Activated CD4-positive, CD25-positive, alpha-beta regulatory T cell treated with anti-CD3 and anti-CD28 coated beads, Interleukin-2, amount 50 U/mL, for 16 hours (primary cell): ENCODE measurements at places on chromosomes 1 and 21.

DNA sequence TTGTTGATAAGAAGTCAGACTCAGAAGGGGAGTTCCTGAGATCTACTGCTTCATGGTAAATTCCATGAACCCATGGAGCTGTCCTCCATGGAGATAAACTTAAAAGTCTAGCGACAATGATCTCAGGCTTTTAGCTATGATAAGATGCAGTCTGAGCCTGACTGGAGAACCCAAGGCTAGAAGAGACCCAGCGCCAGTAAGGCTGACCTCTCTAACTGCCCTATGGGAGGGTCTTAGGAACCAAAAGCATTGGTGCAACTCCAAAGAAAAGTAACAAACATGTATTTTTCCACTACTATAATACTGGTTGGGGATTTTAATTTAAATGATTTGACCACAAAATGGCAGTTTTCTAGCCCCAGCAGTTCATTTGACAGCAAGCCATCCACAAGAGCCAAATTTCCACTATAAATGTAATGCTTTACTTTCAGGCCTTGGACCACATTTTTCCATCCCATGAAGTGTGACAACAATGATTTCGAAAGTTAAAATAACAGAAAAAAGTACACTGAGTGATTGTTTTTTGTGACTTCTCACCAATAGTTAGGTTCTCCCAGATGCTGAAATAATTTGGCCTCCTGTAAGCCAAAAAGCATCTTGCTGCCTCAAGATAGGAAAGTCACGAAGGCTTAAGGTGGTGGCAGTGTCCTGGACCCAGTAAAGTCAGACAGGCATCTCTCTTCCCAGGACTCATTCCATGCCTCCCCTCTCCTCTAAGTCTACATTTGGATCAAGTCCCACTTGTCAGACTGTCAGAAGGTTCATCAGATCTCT, 43.1 kb upstream of the EXOSC10 start:
- DNase-seq, result no peak

GRCh38 chr21:43031121-43031619, 44.5 kb downstream of the CBS start:
- no peak for DNase-seq

DNA sequence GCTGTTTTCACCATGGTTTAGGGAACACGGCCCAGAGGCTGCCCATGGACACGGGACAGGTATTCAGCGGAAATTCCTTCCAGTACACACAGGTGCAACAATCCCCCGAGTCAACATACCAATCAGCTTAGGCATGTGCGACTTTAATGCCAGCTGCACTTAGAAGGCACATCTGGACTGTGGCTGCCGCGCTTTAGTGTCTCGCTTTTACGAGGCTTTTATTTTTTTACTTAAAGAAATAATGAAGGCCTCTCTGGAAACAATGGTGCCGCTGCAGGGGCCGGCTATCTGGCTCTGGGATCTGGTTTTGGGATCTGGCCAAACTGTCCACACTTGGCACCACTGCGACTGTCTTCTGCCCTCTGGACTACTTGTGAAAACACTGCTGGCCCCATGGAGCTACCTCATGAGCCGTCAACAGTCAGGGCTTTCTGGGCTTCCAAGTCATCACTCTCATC, 55.5 kb downstream of the SLC66A1 start:
- DNase-seq, result no peak

GRCh38 chr1:153688736-153689328, 10.3 kb downstream of the NPR1 start:
- no peak for DNase-seq

DNA sequence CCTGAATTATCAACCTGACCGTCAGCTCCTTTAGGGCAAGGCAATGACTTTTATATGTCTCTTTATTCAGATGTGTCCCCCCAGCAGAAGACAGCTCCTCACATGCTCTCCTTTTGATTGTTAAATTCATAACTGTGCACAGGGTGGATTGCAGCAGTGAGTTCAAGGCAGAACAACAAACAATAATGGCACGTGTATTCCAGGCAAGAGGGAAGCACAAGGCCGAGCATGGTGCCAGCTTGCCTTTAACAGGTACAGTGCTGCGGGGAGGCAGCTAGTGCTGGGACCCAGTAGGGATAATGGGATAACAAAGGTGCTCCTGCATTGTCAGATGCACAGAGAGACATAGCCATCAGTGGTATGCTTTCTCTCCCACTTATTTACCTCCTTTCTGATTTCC, 248.4 kb downstream of the RHOU start:
- no peak for DNase-seq

- DNase-seq, result no peak
Measured at GRCh38 chr1:67722292-67722944, 37.4 kb downstream of the GADD45A start.

DNA sequence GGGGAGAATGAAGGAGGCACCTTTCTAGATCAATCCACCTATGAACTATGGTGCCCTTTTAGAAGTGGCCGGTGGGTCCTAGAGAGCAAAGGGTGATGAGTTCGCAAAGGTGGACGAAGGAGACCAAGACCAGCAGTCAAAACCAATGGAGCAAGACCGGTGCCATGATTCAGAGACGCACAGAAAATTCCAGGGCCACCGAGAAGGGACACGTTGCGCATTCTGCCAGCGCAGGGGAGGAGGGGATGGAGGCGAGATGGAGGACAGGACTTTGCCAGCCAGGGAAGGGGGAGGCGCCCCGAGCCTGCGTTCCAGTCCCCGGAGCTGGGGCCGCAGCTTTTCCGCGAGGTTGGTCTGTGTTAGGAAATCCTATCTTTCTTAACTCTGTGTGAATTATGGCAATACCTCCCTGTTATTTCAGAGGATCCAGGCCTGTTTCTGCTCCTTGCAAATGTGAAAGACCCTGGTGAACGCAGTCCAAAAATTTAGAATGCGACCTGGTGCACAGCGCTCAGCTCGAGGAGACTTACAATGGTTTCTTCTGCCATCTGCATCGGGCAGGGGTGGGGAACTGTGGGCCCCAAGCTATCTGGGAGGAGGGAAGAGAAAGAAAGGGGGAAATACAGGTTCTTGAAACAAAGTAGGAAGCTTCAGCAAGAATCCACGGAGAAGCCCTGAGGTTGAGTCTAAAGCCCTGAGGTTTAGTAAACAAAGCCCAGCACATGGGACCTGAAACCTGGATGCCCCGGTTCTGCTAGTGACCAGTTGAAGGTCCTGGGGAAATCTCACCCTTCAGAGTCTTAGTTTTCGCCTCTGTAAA, 129.4 kb downstream of the MRPS6 start:
- no peak for DNase-seq

GRCh38 chr1:112637254-112638109, 17.9 kb downstream of the CAPZA1 start:
- no peak for DNase-seq

DNA sequence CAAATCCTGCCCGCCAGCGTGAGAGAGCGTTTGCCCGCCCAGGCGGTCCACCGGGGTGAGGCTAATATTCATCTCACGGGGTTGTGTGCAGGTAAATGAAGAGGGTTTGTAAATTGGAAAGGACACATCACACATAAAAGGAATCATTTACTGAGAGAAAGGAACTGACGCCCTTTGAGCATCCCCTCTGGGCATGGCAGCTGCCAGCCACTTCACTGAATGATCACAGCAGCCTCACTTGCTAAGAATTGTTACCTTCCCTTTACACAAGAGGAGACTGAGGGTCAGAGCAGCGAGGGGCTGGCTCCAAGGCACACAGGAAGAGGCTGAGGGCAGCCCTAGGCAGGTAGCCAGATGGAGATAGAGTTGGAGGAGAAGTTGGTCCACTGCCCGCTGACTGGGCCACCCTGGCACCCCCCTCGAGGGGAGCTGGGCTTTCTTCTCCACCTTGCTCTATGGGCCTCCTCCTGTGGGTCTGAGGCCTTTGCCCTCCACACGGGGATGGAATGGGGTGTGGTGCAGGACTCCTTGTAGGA, 96.0 kb downstream of the FOXD2 start:
- DNase-seq, result no peak

GRCh38 chr1:54310439-54311328, 95.5 kb downstream of the SSBP3 start:
- DNase-seq, result no peak

DNA sequence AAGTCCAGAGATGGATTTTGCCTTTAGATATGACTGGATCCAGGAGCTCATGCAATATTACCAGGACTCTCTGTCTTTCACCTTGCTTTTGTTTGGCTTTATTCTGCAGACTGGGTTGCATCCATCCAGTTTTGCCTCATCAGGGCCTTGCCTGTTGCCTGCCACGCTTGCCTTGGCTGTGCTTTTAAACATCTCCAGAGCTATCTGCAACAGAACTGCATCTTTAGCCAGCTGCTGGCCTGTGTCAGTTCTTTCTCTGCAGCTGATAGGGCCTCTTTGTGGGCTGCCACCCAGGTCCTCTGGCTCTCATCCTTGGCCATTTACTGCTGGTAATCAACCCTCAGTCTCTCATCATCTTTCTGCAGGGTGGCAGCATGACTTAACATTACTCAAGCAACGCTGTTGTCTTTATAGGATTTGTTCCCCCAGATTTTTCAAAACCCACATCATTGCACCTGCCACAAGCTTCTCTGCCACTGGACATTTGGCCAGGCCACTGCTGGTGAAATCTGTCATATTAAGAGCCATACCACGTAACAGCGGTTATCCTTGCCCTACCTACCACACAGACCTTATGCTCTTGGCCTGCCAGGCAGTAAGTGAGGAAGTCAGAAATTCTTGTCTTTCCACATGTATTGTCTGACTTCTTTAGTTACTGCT, 24.4 kb upstream of the HUNK start:
- no peak for DNase-seq

- no peak for DNase-seq
Measured at GRCh38 chr1:241675983-241676382, 23.9 kb downstream of the WDR64 start.

DNA sequence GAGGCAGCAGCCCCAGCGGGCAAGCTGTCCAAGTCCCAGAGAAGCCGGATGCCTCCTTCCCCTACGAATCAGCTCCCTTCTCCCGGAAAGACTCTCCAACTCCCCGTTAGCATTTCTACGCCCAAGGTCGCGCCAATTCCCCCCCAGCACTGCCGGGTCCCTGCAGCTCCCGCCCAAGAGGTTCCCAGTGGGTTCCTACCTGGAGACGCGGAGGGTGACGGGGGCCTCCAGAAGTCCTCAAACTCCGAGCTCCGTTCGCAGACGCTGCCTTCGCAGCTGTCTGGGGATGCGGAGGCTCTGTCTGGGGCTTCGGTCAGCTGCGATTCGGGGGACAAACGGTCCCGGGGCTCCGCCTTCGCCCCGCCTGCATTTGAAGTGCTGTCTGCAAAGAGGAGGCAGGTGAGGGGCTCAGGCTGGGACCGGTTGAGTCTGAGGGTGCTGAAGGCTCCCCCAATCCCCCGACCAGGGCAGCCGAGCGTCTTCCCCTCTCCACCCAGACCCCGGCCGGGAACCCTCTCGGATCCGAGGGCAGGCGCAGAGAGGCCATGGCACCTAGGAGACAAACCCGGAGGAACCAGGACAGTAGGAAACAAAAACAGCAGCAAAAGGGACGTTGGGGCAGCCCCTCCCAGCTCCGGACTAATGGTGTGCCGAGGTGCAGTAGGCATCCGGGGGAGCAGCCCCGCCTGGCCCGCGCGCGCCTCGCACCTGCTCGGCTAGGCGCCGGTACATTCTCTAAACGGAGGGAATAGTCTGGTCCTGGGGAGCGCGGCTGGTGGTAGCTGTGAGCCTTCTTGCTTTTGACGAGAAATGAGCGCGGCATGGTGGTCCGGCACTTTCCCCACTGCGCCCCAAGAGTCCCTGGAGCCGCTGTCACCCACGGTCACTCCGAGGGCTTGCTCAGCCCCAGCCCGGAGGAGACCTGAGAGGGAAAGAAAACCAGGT, 3.8 kb downstream of the GFI1 start:
- DNase-seq, result no peak

- no peak for DNase-seq
Measured at GRCh38 chr1:241485554-241485992, 34.0 kb downstream of the FH start.

- DNase-seq, result no peak
Measured at GRCh38 chr1:203028784-203029553, 2.7 kb downstream of the PPFIA4 start.

DNA sequence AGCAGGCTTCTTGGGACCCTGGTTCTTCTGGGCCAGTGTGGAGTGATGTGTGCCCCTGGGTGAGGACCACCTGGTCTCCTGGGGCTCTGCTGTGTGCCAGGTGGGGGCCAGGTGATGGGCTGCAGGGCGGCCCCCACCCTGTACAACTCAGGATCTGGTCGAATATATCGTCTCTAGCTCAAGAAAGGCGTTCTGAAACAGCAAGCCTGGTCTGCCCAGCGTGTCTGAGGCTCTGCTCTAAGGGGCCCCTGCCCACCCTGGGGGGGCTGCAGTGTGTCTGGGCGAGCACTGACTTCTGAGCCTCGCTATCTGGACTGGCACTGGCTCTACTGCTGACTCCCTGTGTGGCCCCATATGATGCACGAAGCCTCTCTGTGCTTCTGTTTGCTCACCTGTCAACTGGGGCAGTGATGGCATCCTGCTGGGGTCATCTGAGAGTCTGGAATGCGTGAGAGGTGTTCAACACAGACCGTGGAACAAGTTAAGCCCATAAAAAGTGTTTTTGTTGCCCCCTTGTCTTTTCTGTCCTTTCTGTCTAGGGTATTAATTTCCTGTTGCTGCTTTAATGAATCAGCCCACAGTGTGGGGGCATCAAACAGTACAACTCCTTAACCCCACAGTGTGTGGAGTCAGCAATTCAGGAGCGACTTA, 56.0 kb upstream of the TRAPPC10 start:
- no peak for DNase-seq

DNA sequence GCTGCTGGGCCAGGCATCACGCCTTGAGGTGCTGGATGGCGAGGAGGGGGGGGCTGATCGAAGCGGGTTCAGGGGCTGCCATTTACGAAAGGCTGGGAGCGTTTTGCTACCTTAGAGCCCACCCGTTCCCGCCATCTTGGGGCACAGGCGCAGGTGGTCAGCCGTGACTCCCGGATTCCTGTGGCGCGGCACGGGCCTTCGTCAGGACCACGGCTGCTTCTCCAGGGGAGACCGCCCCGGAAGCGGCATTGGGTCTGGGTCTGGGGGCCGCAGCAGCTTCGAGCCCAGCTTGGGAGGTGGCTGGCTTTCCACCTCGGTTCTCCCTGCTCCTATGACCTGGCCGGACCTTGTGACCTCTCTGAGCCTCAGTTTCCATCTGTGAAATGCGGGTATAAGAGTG, 23.8 kb downstream of the SPSB1 start:
- no peak for DNase-seq

DNA sequence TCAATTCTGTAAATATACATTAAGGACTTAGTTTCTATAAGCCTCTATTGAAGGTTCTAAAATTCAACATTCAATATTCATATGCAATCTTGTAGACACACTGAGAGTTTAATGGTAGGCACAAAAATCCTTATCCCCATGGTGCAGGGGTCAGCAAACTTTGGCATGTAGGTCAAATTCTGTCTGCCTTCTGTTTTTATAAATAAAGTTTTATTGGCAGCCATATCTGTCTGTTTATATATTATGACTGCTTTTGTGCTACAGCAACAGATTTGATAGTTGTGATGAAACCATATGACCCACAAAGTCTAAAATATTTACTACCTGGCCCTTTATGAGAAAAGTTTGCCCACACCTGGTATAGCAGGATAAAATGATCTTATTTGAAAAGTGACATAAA, 91.2 kb upstream of the PPIH start:
- DNase-seq, result no peak

DNA sequence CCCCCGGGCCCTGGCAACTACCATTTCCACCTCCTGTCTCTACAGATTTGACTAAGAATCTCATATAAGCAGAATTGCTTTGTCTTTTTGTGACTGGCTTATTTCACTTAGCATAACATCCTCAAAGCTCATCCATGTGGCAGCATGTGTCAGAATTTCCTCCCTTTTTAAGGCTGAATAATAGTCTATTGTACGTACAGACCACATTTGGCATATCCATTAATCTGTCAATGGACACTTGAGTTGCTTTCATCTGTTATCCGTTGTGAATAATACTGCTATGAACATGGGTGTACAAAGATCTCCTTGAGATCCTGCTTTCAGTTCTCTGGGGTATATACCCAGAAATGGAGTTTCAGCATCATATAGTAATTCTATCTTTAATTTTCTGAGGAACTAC, 24.0 kb downstream of the SPATA21 start:
- no peak for DNase-seq
